ENCODE measurements at places on chromosomes 4 and X. TPM values are rescaled to one million over a fixed set of nuclear protein-coding genes. Genes with fewer than 3 reads are reported as not detected.

The ZBTB33 gene
- total RNA-seq, result 13.6 TPM

The FAM47C gene
- total RNA-seq, result not detected

DNA sequence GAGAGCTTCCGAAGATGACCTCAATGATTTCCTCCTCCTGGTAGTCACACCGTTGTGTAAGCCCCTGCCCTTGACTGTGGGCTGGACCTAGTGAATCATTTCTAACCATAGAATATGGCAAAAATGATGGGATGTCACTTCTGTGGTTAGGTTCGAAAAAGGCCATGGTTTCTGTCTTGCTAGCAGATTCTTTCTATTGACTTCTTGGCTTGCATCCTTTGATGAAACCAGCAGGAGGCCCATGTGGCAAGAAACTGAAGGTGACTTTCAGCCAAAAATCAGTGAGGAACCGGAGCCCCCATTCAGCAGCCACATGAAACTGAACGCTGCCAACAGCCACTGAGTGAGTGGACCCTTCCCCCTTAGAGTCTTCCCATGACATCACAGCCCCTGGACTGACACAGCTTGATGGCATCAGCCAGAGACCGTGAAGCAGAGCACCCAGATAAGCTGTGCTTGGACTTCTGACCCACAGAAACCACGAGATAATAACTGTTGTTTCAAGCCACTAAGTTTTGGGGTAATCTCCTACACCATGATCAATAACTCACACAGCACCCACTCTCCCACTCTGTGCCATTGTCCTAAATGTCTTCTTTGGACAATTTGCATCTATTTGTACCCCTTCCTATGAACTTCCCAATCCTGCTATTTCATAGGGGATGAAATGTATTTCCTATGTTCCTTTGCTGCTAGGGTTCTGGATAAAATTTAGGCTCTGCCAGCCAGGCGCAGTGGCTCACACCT is 148.0 kb upstream of the STX18 start:
- H3K27me3 ChIP-seq, result no peaks in the 10 kb centered on the region
- H3K36me3 ChIP-seq, result no peaks in the 10 kb centered on the region
- H3K4me1 ChIP-seq, result no peaks in the 10 kb centered on the region
- H3K4me3 ChIP-seq, result no peak overlapping the region
- H3K27ac ChIP-seq, result no peak overlapping the region

- no peaks in the 10 kb centered on the region for H3K4me1 ChIP-seq
- H3K27me3 ChIP-seq, result no peaks in the 10 kb centered on the region
- no peak for DNase-seq
- no peak overlapping the region for H3K4me3 ChIP-seq
Measured at GRCh38 chr4:100722866-100723459, 205.1 kb upstream of the EMCN start.

DNA sequence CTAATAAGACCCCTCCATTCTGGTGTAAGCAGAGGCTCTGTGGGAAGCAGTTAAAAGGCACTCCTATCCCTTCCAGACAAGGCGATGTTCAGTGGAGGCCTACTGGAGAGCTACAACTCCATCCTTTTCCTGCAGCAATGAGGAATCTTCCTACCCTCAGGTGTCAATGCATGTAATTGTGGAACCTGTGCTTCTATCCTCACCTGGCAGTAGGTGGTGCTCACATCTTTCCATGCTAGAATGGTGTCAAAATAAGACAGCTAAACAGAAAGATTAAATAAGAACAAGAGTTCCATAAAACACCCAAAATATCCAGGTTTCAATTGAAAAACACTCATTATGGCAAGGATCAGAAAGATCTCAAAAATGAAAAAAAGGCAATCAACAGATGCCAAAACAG is 224.6 kb downstream of the IL15 start:
- no peaks in the 10 kb centered on the region for H3K27me3 ChIP-seq
- H3K36me3 ChIP-seq, result no peaks in the 10 kb centered on the region
- H3K4me1 ChIP-seq, result no peaks in the 10 kb centered on the region
- no peak overlapping the region for H3K4me3 ChIP-seq
- DNase-seq, result no peak

DNA sequence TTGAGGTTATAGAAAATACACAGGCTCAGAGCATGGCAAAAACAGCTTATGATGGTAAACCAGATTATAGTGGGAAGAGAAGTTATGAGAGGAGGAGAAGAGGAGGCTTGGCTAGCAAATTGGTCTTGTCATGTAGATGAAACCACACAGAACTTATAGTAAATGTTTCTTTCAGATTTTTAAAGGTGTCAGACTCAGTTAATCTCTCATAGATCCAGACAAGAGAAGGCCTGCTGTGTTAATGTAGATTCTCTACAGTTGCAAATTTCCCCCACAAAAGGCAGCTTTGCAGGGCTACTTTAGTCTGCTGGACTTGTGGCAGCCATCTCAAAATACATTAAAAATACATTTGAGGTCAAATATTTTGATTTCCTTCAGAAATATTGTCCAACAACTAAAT is 1731.7 kb downstream of the ARAP2 start:
- H3K36me3 ChIP-seq, result no peaks in the 10 kb centered on the region
- no peaks in the 10 kb centered on the region for H3K27me3 ChIP-seq
- H3K4me1 ChIP-seq, result no peaks in the 10 kb centered on the region
- no peak overlapping the region for H3K4me3 ChIP-seq
- DNase-seq, result no peak

The P2RY8 gene
- total RNA-seq, result 1.3 TPM

GRCh38 chr4:13710246-13710885 is 82.8 kb upstream of the BOD1L1 start:
- no peak overlapping the region for H3K4me3 ChIP-seq
- no peaks in the 10 kb centered on the region for H3K36me3 ChIP-seq
- no peak overlapping the region for H3K27ac ChIP-seq

GRCh38 chr4:948101-948935 is 16.1 kb downstream of the TMEM175 start:
- no peak overlapping the region for H3K27ac ChIP-seq
- no peaks in the 10 kb centered on the region for H3K36me3 ChIP-seq
- no peaks in the 10 kb centered on the region for H3K27me3 ChIP-seq
- H3K4me3 ChIP-seq, result no peak overlapping the region
- no peaks in the 10 kb centered on the region for H3K4me1 ChIP-seq

DNA sequence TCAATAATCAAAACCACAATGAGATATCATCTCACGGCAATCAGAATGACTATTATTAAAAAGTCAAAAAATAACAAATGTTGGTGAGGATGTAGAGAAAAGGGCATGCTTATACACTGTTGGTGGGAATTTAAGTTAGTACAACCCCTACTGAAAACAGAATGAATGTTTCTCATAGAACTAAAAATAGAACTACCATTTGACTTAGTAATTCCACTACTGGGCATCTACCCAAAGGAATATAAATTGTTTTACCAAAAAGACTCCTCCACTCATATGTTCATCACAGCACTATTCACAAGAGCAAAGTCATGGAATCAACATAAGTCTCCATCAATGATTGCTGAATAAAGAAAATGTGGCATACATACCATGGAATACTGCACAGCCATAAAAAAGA is 278.1 kb upstream of the ARSJ start:
- H3K27ac ChIP-seq, result no peak overlapping the region
- no peaks in the 10 kb centered on the region for H3K36me3 ChIP-seq
- no peaks in the 10 kb centered on the region for H3K27me3 ChIP-seq
- no peak overlapping the region for H3K4me3 ChIP-seq

The ZNF630 gene
- total RNA-seq, result 2.6 TPM

The KLHL15 gene
- 5.2 TPM for total RNA-seq

The STOX2 gene
- total RNA-seq, result 0.89 TPM

- peak; percentile 17 for DNase-seq
- H3K27ac ChIP-seq, result no peak overlapping the region
- H3K36me3 ChIP-seq, result no peaks in the 10 kb centered on the region
Measured at GRCh38 chr4:122224348-122224747, 72.2 kb downstream of the BLTP1 start.

The PCDH10 gene
- total RNA-seq, result 0.22 TPM

- no peak overlapping the region for H3K27ac ChIP-seq
- no peak for DNase-seq
- no peak overlapping the region for H3K4me3 ChIP-seq
- no peaks in the 10 kb centered on the region for H3K27me3 ChIP-seq
Measured at GRCh38 chrX:84737471-84737871, 235.2 kb upstream of the HDX start.

- no peak overlapping the region for H3K27ac ChIP-seq
- no peaks in the 10 kb centered on the region for H3K4me1 ChIP-seq
- DNase-seq, result no peak
- no peaks in the 10 kb centered on the region for H3K36me3 ChIP-seq
- H3K4me3 ChIP-seq, result no peak overlapping the region
Measured at GRCh38 chr4:37946503-37947179, 13.6 kb upstream of the PTTG2 start.

- H3K4me3 ChIP-seq, result peak overlapping the region; percentile 9
- no peaks in the 10 kb centered on the region for H3K27me3 ChIP-seq
- peak; percentile 24 for DNase-seq
- peak overlapping the region; percentile 69 for H3K27ac ChIP-seq
Measured at GRCh38 chr4:71074452-71075299, 81.2 kb downstream of the DCK start.

The UGT2A1 gene
- not detected for total RNA-seq

DNA sequence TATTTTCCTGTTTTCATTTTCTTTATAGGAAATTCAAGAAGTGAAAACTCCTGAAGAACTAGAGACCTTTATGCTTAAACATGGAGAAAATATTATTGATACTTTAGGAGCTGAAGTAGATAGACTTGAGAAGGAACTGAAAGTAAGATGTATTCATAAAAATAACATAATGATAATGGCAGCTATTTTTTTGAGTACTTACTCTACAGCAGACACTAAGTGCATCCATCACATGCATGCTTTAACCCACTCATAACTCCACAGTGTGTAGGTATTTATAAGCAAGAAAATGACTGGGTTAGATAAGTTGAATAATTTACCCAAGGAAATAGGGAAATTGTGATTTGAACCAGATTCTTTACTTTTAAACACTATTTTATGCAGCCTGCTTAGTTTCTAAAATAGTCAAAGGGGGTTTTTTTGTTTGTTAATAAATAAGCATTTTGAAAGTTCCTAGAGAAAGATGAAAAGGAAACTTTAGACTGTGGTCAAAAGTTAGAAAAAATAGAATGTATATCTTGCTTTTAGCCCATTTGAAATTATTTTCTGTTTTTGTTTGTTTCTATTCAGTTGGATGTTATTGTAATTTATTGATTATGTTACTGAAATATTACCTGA is 74.2 kb downstream of the BEND4 start:
- H3K36me3 ChIP-seq, result no peaks in the 10 kb centered on the region
- H3K27me3 ChIP-seq, result no peaks in the 10 kb centered on the region
- no peak overlapping the region for H3K27ac ChIP-seq
- H3K4me1 ChIP-seq, result no peaks in the 10 kb centered on the region
- H3K4me3 ChIP-seq, result no peak overlapping the region

- no peaks in the 10 kb centered on the region for H3K36me3 ChIP-seq
- H3K27me3 ChIP-seq, result no peaks in the 10 kb centered on the region
- H3K27ac ChIP-seq, result no peak overlapping the region
Measured at GRCh38 chrX:8755813-8756212, 23.9 kb upstream of the ANOS1 start.

The GAGE2A gene
- 0.86 TPM for total RNA-seq

DNA sequence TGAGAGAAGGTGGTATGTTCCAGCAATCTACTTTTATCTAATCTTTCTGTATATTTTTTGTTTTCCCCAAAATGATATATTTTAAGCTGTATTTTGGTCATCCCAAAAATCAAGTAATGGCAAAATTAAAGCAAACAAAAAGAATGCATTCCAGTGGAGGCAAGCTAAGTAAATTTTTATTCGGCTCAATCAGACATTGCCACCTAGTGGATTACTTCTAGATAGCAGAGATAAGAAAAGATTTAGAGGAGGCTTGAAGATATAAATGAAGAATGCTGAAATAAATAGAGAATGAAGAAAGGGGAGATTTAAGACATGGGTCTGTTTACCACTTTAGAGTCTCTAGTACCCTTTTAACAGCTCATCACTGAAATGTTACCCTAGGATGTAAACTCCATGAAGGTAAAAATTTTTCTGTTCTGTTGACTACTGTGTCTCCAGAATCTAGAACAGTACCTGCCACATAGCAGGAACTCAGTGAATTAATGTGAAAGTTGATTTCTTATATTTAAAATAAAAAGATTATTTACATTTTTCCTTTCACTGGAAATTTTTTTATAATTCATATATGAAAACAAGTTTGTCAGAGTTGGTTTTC is 110.9 kb upstream of the ANK2 start:
- H3K36me3 ChIP-seq, result no peaks in the 10 kb centered on the region
- no peak for DNase-seq
- no peaks in the 10 kb centered on the region for H3K4me1 ChIP-seq
- H3K27ac ChIP-seq, result no peak overlapping the region
- no peak overlapping the region for H3K4me3 ChIP-seq
- H3K27me3 ChIP-seq, result no peaks in the 10 kb centered on the region

GRCh38 chrX:31609130-31609529 is 537.3 kb upstream of the FTHL17 start:
- no peaks in the 10 kb centered on the region for H3K27me3 ChIP-seq
- DNase-seq, result no peak
- no peaks in the 10 kb centered on the region for H3K4me1 ChIP-seq
- no peak overlapping the region for H3K4me3 ChIP-seq
- no peaks in the 10 kb centered on the region for H3K36me3 ChIP-seq

DNA sequence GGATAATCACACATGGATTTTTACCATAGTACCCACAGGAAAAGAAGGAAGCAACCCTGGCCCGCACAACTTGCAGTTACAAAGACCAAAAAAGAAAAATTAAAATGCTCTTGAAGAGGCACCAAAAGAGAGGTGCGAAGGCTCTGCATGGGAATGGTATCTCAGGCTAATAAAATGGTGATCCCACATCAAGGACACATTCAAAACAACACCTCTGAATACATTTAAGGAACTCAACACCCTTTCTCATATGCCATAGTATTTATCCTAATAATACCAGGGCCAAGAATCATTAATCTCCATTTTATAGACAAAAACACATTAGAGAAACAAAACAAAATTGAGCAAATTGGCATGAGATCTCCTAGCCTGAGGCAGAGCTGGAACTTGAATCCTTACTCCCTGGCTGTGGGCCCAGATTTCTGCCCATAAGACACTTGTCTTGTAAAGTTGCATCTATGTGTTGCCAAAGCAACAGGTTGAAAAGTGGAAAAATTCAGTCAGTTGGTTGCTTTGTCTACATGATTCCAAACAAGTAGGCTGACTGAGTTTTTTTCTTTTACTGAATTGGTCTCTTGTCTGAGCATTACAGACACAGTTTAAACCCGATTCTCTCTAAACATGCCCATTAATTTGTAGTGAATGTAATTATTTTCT is 33.5 kb downstream of the GUCY2F start:
- no peak overlapping the region for H3K27ac ChIP-seq
- H3K27me3 ChIP-seq, result no peaks in the 10 kb centered on the region
- no peaks in the 10 kb centered on the region for H3K36me3 ChIP-seq
- no peaks in the 10 kb centered on the region for H3K4me1 ChIP-seq

GRCh38 chrX:148956352-148956751 is 455.9 kb downstream of the AFF2 start:
- no peaks in the 10 kb centered on the region for H3K36me3 ChIP-seq
- no peaks in the 10 kb centered on the region for H3K27me3 ChIP-seq
